Stimulated activated CD4-positive, alpha-beta T cell treated with anti-CD3 and anti-CD28 coated beads, Interleukin-4, amount 100 ng/mL, for 48 hours (primary cell): ENCODE measurements at places on chromosomes 6 and 20.

DNA sequence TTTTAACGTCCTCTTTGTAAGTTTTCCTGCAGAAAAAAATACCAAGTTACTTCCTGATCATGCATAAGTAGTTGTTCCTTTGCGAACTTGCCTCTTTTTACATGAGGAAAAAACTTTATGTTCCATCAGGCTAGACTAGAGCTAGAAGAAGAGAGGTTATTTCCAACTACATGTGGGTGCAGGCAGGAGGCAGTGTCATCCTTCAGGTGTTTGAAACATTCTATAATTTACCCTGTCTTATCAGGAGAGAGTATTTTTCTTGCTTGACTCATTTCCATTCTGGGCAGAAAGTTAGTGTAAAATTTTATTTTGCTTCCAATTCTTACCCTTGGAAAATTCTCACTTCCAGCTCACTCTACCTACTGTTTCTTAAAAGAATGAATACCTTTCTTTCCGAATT lies 28.5 kb upstream of the EPHA7 start:
- DNase-seq, result no peak

- DNase-seq, result no peak
These were observed 226.7 kb downstream of the MEI4 start for GRCh38 chr6:77879527-77879926.

- no peak for DNase-seq
These were observed 180.7 kb downstream of the BTBD3 start for GRCh38 chr20:12098421-12098820.

- no peak for DNase-seq
These were observed 480.2 kb upstream of the RNF217 start for GRCh38 chr6:124482071-124482491.

- DNase-seq, result no peak
These were observed 994 bp downstream of the CLDN20 start for GRCh38 chr6:155264693-155265320.

DNA sequence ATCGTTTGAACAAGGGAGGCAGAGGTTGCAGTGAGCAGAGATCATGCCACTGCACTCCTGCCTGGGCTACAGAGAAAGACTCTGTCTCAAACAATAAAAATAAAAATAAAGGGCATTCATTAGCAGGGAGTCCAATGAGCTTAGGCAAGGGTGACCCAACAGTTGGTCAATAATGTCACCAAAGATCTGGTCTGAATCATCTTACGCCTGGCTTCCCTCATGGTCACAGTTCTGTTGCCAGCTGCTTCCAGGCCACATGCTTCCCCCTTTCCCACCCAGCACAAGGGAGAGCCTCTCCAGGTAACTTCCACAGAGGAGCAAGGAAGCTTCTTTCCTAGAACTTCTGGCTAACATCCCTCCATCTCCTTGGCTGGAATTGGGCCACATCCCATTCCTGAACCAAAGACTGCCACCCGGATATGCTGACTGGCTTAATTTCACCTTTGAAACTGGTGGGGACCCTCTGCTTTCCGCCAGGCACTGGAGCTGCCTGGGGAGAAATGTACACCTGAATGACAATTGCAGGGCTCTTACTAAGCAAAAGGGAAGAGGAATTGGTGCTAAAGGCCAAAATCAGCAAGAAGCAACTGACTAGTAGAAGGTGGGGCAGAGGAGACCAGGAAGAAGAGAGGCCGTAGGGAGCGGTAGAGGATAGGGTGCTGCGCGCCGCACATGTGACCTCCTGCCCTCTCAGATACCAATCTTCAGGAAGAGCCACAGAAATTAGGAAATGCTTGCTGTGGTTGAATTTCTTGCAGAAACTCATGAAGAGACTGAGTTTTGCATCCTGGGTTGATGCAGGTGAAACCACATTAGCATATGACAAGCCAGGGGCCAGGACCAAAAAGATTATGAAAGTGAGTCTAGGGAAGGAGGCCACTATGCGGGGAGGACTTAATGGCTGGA lies 8.3 kb upstream of the SCML4 start:
- no peak for DNase-seq

GRCh38 chr6:135722679-135723078 lies 128.8 kb upstream of the PDE7B start:
- DNase-seq, result peak; percentile 9

DNA sequence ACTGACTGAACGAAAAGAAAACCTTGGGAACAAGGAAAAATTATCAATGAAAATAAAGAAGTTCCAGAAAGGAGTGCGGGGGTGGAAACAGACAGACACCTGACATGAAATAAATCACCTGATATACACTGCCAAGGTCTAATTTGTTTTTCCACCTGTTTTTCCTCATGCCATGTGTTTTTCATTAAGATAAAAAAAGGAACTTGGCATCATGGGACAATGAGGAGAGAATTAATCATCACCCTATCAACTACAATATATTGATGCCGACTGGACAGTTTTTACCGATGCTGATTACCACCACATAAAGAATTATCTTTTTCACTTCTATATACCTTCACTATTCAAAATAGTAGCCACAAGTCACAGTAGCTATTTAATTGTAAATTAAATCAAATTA lies 233.2 kb downstream of the ARHGAP18 start:
- DNase-seq, result no peak

- no peak for DNase-seq
These were observed 21.9 kb downstream of the SLC17A5 start for GRCh38 chr6:73631849-73632248.

DNA sequence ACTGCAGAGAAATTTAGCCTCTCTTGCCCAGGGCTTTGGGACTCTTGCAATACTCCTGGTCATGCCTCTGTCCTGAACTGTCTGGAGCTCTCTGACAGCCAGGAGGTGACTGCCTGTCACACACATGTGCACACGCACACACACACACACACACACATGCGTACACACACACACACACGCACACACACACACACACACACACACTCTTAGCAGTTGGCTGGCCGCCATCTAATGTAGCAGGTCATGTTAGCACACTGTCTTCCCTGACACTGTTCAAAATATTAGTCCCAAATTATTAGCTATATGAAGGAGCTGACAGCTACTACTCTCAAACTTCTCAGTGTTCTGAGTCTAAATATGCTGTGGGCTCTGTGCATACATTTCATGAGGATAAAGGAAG lies 60.9 kb downstream of the IPCEF1 start:
- DNase-seq, result no peak

- no peak for DNase-seq
These were observed 38.8 kb upstream of the ZNFX1 start for GRCh38 chr20:49316704-49317103.

DNA sequence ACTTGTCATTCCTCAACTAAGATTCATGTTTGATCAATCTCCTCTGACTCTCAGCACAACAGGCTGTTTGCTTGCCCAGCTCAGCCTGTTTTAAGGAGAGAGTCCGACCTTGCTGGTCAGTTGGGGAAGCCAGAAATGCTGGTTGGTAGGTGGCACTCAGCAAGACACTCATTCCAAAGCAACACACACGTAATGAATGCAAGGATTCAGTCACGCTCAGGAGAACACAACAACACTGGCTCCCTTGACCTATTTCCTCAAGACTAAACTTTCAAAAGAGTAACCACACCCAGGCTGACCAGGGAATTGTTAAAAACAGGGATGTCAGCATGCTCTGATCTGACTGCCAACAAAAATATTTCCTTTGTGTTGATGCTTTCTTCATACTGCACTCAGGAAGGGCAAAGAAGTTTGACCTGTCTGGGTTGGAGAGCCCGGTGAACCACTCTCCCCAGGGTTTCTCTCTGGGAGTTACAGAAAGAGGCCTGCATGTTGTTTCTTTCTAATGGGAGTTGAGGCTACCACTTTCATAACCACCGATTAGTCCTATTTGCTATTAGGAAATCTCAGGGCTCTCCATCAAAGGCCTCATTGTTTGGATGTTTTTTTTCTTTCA lies 25.6 kb upstream of the PREP start:
- no peak for DNase-seq

DNA sequence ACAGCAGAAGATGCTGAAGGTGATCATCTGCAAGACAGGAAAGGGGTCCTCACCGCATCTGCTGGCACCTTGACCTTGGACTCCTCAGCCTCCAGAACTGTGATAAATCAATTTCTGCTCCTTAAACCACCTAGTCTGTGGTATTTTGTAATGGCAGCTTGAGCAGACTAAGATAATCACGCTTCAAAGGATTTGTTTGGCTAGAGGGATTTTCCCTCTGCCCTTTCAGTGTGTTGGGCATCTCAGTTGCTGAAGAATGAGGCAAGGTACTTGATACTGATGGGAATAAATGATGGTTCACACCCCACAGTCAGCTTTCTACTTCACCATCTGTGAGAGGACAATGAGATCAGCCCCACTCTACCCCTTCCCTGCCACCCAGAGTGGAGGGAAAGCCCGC lies 60.2 kb downstream of the ADAT2 start:
- DNase-seq, result no peak

DNA sequence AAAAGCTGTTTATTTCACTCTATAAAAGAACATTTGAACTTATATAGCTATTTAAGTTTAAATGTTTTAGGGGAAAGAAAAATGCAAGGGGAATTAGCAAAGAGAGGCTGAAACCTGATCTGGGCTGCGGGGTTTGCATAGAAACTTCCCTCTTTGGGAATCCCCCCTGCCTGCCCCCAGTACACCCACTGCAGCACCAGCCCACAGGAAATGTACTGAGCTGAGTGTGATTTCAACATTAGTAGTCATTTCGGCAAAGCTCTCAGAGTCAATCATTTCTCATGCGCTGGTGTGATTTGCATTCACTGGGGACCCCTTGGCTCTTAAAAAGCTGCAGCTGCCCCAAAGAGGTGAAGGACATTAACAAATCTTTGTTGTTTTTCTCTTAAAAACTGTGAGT lies 859.4 kb downstream of the MAFB start:
- DNase-seq, result no peak

DNA sequence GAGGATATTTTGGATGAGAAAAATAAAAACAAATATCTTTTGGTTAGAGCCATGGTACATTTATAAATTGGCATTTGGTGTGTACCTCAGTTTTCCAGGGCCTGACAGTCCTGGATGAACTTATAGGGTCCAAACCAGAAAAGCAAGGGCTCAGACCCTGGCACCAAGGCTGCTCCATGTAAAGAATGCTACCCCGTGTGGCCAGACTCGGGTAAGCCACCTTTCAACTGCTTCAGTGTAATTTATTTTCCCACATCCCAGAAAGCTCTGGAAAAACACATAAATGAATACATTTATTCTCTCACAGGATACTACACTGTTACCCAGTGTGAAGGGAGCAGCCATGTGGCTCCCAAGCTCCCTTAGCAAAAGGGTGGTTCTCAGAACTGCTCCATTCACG lies 13.8 kb downstream of the MRPL14 start:
- no peak for DNase-seq

GRCh38 chr6:73624896-73625295 lies 28.9 kb downstream of the SLC17A5 start:
- DNase-seq, result no peak

DNA sequence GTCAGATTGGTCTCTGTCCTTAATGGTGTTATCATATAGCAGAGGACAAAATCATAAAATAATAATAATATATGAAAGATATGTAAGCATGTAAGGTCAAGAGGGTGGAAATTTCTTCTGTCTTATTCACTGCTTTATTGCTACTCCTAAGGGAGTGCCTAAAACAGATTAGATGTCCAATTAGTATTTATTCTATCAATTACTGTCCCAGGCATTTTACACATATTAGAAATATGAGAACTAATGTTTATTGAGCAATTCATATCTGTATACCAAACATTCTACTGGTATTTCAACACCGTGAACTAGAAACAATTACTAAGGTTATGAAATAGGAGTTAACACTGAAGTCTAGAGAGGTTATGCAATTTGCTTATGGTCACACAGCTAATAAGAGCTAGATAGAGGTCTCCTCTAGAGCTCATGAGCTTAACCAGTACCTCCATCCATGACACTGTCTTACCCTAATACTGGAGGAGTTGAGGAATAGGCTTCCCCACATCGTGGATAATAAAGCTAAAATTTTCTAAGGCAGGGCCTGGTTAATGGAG lies 302.3 kb downstream of the PLCB1 start:
- no peak for DNase-seq

DNA sequence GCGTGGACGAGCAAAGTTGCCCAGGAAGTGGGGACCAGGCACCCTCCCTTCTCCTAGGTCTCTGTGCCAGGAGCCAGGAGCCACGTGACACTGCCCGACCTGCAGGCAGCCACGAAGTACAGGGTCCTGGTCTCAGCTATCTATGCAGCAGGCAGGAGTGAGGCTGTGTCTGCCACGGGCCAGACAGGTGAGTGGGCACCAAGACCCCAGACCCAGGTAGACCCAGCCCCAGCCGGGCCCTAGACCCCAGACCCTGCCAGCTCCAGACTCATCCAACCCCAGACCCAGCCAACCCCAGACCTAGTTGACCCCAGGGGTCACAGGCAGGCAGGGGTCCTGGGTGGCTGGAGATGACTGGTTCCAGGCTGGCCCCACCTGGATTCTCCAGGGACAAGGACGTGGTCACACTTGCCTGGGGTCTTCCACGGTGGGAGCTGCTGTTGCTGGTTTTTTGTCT lies 21.1 kb downstream of the COL20A1 start:
- DNase-seq, result no peak

DNA sequence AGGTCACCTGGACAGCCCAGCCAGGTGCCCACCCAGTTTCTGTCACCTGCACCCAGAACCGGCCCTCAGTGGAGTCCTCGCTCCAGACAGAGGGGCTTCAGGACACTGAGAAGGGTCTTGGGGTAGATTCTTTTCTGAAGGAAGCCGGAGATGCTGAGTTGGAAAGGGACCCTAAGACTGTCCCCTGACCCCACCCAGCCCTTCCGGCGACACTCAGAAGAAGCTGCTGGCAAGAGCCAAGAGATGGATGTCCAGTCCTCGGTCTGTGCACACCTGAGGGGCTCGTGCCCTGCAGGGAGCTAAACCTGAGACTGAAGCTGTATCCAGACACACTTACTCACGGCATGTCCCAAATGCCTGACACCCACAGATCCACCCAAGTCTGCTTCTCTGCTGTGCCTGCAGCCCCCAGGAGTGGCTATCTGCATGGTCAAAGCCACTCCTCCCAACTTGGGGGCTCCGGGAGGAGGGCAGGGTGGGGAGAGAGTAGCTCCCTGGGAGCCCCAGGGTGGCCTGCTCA lies 20.2 kb downstream of the NTSR1 start:
- no peak for DNase-seq

- DNase-seq, result no peak
These were observed 937 bp downstream of the ZNF318 start for GRCh38 chr6:43368259-43369160.

DNA sequence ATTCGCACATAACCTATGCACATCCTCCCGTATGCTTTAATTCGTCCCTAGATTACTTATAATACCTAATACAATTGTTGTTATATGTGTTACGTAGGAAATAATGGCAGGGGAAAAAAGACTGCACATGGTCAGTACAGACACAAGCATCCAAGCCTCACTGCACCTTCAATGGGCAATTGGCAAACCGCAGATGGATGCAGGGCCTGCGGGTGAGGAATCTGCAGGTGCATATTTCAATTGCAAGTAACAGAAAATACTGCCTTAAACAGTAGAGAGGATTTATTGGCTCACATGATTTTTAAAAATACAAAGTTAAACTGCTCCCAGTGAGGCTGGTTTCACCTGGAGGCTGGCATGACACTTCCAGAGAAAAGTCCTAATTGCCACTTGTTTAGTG lies 142.1 kb upstream of the MLN start:
- DNase-seq, result no peak
